M059J (cell line): ENCODE measurements at places on chromosomes 7 and 10. TPM values are rescaled to one million over a fixed set of nuclear protein-coding genes. Genes with fewer than 3 reads are reported as not detected.

GRCh38 chr7:90383422-90383821 lies 19.8 kb upstream of the CLDN12 start:
- DNase-seq, result peak; percentile 46

DNA sequence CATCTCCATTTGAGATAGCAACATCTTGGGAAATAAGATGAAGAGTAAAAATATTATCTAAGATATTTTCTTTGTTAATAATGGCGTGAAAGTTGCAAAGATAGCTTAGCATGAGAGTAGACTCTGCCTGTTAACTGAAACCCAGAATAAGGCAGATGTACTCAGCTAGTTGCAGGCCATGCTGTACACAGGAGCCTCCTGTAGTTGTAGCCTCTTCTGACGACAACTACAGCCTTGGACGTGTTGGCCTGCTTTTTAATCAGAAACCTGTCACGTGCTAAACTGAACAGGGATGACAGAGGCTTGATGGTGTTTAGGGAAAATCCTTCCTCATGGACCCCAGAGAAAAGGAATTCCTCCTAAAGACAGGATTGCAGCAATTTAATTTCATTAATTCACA lies 155.1 kb upstream of the TMEM229A start:
- DNase-seq, result no peak

DNA sequence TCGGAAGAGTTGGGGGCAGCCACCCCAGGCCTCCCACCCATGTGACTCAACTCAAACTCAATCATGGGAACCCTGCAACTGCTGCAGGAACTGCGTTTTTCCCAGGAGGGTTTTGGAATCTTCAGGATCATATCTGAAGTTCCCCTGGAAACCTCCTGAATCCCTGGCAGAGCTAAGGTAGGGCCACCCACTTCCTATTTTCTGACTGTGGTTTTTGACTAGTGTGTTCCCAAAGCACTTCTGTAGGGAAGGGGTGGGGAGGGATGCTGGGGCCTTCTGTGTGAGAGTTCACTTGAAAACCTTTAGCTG lies 127.6 kb upstream of the UNC5B start:
- DNase-seq, result no peak

DNA sequence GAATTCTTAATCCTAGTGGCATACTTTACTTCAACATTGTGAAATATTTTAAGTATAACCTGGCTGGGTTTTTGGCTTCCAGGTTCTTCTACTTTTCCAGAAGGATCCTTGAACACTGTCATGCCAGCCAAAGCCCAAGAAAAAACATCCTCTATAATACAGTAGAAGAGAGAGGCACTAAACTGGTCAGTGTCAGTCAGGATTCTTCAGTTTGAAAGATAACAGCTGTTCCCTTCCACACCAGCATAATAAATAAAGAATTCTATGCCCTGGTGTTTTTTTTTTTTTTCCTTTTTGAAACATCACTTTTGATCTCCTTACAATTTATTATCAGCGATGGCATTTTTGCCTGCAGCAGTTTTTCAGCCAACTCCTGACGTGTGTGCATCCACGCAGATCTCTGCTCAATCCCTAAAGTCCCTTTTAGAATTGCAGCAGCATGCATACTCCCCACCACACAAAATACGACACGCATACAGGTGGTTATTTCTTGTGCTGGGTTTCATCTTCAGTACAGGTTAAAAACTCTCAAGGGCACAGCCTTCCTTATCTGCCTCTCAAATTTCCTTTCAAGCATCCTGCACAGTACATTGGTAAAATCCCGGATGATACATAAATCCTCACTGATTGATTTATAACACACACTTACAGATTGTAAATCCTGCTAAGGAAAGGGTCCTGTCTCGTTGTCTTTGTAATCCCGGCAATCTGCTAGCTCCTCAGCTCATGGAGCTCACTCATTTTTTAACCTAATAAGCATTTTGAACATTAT lies 100.2 kb downstream of the TPK1 start:
- no peak for DNase-seq

Gene PRLHR
- total RNA-seq, result not detected in 2 replicates

GRCh38 chr7:151968357-151968756 lies 12.1 kb downstream of the GALNTL5 start:
- no peak for DNase-seq

- peak; percentile 59 for DNase-seq
These were observed 455.6 kb upstream of the FZD8 start for GRCh38 chr10:36097696-36098095.

Gene ZNF853
- total RNA-seq, result 0.25 and 0.94 TPM in 2 replicates

DNA sequence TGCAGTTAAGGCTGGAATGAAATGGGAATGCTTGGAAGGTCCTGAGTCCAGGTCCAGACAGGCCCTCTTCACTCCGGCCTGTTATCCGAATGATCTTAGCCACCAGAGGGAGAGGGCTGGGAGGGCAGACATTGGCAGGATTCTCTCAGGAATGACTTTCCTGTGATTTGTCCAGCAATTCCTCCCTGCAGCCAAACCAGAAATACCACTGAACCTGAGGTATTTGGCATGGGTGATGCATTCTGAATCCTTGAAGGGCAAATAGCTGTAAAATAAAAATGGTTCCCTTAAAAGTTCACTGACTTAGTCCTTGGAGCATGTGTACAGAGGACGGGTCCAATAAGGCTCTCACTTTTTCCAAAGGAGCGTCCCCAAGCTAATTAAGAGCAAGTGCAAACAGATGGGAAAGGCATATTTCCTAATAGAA lies 77.5 kb upstream of the HABP2 start:
- DNase-seq, result peak; percentile 81

Gene AKR1C3
- 6.2 and 9.6 TPM in 2 replicates for total RNA-seq

- no peak for DNase-seq
These were observed 561.9 kb upstream of the KCND2 start for GRCh38 chr7:119711104-119711503.

Gene CTBP2
- 41.3 and 55.5 TPM in 2 replicates for total RNA-seq

DNA sequence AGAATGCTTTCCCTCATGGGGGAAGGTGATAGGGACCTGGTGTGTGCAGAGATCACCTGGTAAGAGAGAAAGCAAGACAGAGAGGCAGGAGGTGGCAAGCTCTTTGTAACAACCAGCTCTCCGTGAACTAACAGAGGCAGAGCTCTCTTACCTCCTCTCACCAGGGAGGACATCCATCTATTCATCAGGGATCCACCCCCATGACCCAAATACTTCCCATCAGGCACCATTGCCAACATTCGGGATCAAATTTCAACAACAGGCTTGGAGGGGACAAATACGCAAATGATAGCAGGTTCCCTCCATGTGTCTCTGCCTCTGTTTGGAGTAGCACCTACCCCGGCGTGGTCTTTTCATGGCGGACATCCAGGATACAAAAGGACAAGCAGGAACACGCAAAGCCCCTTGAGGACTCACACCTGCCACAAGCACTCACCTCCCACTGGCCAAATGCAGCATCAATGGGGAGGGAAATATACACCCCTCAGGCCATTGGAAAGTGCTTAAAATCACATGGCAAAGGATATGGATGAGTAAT lies 431.2 kb upstream of the AUTS2 start:
- DNase-seq, result peak; percentile 40

DNA sequence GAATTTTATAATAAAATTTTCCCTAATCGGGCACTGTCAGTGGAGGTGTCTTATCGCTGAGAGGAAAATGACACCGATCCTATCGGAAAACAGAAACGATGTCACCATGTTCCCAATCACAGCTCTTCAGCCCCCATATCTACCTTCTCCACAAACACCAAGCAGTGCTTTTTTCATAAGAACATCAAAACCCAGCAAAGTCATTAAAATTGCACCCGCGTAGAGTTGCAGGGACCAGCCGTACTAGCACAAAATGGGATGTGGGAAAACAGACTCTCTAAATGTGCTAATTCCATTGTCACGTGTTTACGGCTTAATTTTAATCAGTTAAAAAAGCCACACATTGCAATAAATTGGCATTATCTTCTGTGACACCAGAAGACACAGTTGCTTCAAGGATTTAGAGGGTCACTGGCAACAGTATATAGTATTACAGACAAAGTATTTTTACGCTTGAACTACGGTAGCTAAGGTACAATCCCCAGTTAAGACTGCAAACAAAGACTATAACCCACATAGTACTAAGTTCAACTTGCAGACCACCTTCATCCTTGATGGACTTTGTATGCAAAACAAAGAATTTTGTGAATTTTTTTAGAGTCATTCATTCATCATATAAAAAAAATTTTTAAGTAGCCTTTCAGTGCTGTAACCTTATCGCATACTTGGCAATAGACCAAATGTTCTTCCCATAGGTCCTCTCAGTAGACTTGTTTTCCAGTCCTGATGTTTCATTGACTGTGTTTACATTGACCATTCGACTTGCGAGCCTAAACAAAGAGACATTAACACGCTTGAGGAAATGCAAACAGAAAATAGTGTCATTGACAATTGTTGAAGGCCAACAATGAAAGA lies 116.0 kb downstream of the VTI1A start:
- no peak for DNase-seq

- DNase-seq, result no peak
These were observed 202.5 kb upstream of the AGK start for GRCh38 chr7:141348728-141349127.

Gene PRKCQ
- total RNA-seq, result 0.10 TPM in 1 of 2 replicates, not detected in the other

Gene MTPN
- 154 and 217 TPM in 2 replicates for total RNA-seq

Gene RTKN2
- total RNA-seq, result 7.9 and 8.4 TPM in 2 replicates

DNA sequence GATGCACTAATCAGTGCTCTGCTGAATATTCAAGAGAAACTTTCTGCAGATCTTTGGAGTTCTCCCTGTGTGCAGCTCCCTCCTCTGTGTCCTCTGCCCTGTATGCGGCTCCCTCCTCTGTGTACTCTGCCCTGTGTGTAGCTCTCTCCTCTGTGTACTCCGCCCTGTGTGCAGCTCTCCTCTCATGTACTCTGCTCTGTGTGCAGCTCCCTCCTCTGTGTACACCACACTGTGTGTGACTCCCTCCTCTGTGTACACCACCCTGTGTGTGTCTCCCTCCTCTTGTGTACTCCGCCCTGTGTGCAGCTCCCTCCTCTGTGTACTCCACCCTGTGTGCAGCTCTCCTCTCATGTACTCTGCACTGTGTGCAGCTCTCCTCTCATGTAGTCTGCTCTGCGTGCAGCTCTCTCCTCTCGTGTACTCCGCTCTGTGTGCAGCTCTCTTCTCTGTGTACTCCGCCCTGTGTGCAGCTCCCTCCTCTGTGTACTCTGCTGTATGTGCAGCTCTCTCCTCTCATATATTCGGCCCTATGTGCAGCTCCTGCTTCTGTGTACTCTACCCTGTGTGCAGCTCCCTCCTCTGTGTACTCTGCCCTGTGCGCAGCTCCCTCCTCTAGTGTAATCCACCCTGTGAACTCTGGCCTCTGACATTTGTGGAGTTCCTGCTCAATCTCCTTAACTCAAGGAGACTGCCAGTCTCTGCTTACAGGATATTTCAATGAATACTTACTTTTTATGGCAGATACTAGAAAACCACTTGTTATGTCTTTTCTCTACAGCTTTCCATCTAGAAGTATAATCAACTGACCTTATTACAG lies 280.4 kb downstream of the GLRX3 start:
- no peak for DNase-seq

Gene TSPAN33
- 0.91 and 4.2 TPM in 2 replicates for total RNA-seq

Gene SPDYE6
- total RNA-seq, result not detected in 2 replicates

DNA sequence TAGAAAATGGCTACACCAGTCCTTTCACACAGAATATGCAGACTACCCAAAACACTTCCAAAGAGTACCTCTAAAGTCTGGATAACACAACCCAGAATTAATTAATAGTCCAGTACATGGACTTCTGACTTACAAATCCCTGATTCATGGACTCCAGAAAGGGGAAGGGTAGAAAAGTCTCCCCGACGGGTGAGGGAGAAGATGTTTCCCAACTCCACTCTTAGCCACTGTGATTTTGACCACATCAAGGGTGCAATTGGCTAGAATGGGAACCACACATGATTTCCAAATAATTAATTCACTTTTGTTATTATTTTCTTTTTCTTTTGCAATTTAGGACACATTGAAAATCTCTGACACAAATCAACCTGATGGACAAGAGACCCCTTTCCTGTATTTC lies 1.4 kb downstream of the TMEM130 start:
- DNase-seq, result no peak

DNA sequence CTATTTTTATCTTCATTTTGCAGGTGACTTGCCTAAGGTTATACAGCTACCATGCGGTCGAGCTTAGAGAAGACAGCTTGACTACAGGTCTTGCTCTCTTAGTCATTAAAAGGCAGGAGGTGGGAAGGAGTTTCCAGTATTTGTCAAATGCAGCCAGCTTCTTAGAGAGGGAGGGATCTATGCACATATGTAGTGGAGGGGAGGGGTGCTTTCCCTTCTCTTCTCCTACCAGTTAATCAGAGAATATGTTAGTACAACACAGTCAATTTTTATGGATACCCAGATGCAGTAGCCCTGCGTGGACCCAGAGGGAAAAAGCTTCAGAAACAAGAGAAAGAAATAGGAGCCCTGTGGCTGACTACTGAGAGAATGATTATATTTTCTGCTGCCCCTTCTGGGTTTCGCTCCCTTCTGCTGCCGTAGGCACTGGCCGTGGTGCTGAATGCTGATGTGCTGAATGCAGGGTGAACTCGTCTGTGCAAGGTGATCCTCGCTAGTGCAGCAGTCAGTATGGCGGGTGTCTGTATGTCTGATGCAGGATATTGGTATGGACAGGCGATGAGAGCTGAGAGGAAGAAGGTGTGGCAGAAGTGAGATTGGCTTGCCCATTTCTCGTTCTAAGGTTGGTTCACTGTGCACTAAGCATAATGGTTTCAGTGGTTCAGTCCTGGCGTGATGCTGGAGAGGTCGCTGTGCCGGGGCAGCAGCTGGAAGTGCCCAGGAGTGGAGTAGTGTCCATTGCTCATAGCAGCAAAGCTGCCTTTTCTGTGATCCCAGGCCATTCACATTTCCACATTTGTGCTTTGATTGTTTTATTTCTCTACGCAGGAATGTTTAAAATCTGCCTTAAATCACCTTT lies 189.2 kb upstream of the PODXL start:
- peak; percentile 25 for DNase-seq
